ENCODE measurements at places on chromosomes 7 and 10.

- DNase-seq = no peak
Observed at GRCh38 chr7:150909200-150909995, 57.1 kb downstream of the AOC1 start.

DNA sequence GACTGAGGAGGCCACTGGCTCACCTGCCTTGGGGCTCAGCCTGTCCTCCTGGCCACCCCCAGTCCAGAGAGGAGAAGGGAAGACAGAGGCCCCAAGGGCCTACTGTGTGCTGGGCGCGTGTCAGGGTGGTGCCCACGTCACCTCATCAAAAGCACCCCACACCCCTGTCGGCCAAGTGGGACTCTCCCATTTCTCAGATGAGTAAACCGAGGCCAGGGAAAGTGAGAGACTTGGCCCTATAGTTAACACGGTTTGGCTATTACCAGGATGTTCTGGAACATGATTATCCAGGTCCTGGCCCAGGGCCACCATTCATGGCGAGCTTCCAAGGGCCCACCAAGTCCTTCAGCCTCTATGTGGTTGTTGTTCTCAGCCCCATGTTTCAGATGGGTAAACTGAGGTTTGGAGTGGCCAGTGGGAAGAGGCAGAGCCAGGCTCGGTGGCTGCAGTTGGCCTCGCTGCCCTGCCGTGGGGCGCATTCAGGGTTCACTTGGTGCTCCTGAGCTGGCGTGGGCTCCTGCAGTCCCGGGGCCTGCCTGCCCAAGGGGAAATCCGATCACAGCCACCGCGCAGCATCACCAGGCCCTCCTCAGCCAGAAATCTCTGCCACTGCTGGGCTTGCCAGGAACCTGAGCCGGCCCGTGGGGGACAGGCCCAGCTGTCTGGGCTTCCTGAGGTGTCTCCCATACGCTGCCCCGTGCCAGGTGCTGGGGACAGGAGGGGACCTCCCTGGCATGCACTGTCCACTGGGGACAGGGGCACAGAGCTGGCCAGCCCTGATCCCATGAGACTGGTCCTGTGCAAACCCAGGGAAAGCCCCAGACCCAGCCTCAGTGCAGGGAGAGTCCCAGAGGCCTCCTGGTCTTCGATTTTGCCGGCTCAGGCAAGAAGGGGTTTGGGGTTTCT, 117.7 kb upstream of the TNRC18 start:
- DNase-seq = no peak

DNA sequence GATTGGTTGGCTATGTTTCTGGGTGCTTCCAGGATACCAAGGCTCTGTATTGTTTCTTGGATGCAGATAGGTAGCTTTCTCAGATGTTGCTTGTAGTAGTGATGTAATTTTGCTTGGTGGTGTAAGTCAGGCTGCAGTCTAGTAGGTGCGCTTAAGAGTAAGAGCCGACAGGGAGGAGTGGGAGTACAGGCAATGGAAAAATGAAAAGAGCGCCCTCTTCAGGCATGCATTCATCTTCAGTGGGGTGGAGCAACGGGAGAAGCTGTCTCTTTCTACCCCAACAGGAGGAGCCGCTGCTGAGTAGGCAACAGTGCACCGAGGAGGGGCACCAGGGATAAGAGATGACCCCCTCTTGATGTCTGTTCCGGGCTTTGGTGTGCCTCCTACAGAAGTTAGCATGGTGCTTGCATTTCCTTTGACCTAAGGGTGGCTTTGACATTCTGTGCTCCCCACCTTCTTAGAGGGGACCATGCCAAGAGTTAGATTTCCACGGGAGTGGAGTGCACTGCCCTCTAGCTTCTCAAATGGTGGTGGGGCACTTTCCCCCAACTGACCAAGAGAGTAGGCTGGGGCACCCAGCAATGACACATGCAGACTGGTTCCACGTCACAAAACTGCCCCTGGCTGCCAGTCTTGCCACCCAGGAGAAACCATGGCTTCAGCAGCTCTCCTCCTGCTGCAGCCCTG, 56.1 kb downstream of the ZNF783 start:
- no peak for DNase-seq

DNA sequence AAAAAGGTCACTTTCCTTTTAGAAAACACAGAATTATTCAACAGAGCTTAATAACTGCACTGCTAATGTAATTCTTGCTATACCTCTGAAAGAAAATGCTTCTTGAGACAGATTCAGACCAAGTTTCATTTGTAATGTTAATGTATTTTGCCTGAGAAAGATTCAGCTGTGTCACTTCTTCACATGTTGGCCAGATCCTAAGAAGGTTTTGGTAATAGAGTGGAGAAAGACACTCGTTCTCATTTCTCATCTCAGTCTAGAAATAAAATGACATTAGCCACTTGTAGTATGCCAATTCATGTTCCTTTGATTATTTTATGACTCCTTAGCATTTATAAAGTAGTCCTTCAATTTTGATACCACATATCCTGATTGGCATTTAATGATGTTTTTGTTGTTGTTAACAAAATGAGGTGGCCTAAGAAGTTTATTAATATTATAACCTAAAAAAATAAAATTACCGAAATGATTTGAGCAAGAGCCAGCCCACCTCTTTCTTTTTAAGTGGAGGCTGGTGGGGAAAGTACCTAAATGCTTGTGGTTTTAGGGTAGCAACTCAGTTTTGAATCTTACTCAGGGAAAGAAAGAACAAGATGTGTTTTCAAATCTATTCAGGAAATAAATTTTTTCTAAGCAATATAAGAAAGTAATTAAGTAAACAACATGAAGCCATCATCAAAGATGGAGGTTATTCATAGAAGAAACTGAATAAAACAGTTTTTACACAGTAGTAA, 16.4 kb upstream of the ELAPOR2 start:
- DNase-seq = no peak

- peak; percentile 90 for DNase-seq
Observed at GRCh38 chr7:601595-602340, 82.1 kb upstream of the PDGFA start.

GRCh38 chr10:31051703-31052102, 20.0 kb upstream of the ZNF438 start:
- DNase-seq = no peak
